Kasumi-1 (cell line): ENCODE measurements at places on chromosomes 7 and 10.

DNA sequence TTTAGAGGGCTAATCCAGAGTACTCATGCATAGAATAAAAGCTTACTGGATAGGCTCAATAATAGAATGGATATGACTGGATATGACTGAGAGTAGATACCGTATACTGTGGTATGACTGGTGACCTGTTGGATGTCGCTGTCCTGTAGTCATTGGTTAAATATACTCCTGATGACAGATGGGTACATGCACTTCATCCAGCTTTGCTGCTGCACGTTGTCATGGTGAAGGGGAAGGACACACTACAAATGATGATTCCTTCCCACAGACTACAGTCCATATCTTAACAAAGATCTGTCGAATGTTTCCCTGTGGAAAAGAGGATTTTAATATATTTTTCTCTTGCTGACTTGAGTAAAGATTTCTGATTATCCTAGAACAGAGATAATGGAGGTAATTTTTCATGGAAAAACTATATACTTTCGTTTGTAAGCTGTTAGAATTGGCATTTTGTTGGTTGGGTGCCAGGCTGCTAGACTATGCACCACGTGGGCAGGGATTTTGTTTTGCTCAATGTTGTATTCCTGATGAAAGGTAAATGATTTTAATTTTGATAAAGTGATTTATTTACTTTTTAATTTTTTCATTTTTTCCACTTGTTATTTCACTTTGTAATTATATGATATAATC lies 97.3 kb downstream of the PPP1R9A start:
- no peak for DNase-seq

GRCh38 chr7:24734306-24734705 lies 23.0 kb downstream of the GSDME start:
- DNase-seq, result no peak

DNA sequence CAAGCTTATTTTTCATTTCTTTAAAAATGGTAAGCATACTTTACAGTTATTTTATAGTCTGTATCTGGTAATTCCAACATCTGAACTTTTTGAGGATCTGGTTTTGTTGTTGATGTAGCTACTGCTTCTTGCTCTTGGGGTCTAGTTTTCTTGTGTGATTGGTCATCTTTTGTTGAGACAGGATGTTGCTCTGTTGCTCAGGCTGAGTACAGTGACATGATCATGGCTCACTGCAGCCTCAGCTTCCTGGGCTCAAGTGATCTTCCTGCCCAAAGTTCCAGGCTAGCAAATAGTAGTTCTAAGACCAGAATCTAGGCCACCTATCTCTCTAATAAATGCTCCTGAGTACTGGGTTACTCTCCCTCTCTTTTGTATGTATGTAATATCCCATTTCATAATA lies 75.7 kb downstream of the NRCAM start:
- no peak for DNase-seq

- no peak for DNase-seq
Measured at GRCh38 chr10:132967540-132967939, 25.2 kb upstream of the CFAP46 start.

- no peak for DNase-seq
Measured at GRCh38 chr7:96719164-96719563, 9.5 kb upstream of the SEM1 start.

DNA sequence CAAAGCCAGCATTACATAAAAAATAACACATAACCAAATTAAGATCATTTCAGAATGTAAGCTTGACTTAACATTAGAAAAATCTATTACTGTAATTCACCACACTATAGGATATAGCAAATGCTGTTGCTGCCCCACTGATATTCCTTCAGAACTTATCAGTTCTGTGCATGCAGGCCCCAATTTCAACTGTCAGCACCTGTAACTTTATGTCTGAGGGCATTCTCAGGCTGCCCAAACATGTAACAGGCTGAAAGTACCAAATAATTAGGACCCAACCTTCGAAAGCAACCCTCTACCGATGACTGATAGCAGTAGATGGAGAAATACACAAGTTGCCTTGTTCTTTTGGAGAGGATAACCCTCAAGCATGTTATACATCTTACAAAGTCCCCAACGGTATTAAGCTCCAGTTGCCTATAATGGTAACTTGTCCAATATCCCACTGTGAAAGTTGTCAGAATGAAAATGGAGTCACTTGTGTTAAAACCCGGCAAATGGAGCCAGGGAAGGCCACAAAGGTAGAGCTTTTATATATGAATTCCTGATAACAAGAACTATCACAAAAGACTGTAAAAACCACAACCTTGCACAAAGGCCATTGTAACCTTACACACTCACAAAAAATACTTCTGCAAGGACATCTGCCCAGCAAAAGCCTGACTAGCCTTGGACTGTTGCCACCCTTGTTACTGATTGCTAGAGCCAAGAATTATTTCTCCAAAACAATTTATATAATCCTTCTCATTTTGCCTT lies 66.9 kb upstream of the ZNF746 start:
- no peak for DNase-seq

DNA sequence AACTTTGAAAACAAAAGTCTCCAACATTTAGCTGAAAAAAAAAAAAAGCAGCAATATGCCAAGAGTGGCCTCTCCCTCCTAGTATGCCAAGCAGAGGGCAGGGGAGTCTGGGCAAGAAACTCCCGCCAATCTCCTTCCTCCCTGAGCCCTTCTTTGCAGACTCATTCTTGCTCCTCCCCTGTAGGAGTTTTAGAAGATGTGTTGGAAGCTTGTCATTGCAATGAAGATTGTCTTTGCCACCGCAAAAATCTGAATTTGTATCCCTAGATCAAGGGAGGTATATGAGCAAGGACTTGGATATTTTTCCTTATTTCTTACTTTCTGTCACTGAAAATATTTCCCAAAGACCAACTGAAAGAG lies 2.6 kb upstream of the TNS3 start:
- no peak for DNase-seq

- no peak for DNase-seq
Measured at GRCh38 chr7:136517971-136518370, 350.5 kb upstream of the CHRM2 start.

GRCh38 chr7:157610671-157611295 lies 274.0 kb downstream of the DNAJB6 start:
- no peak for DNase-seq

DNA sequence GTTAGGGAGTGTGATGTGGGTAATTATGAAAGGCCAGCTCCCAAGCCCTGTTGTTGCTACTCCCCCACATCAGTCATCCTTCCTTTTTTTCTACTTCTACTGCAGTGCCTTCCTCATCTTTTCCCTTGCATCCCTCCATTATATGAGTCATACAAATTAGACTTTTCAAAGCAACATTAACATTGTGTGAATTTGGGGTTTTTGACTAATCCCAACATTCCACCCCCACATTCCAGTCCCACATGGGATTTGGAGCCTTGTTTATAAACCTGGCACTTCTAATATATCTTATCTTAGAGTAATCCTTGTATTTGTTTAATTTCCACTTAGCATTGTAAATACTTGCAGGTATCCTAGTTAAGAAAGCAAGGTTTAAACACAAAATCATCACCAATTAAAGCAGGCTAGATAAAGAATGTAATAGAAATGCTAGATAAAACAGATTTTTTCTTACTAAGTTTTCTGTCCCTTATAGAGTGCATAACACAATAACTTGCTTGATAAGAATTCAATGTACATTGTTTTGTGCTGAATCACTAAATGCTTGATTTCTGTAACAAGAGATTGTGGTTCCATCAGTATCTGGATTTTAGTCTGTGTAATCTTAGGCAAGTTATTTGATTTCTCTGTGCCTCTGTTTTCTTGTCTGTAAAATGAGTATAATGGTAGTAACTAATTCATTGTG lies 165.8 kb downstream of the CFTR start:
- DNase-seq, result peak; percentile 31

DNA sequence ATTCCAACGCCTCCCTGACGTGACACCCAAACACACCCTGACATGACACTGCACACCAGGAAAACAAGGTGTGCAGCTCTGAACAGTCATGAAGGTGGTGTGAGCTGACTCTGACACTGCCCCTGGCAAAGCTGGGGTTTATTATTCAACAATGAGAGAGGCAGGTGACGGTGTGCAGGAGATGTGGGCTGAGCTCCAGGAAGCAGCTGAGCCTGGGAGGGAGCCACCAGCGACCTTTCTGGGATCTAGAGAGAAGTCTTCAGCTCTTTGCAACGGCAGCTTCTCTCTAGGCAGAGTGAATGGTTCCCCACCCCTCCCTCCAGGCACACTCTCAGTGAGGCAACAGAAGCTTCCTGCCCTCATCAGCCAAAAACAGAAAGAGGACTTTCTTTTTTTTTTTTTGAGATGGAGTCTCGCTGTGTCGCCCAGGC lies 65.6 kb downstream of the SH3PXD2A start:
- DNase-seq, result peak; percentile 53

DNA sequence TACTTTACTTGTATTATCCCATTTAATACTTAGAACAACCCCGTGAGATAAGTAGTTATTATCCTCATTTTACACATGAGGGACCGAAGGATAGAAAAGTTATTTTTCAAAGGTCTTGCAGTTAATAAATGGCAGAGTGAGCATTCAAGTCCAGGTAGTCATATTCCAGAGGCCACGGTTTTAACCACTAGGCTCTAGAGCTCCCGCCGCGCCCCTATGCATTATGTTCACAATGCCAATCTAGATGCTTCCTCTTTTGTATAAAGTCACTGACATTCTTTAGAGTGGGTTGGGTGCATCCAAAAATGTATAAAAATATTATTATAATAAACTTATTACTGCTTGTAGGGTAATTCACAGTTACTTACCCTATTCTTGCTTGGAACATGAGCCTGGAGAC lies 11.4 kb upstream of the CFAP69 start:
- no peak for DNase-seq

GRCh38 chr10:126250045-126250444 lies 138.2 kb downstream of the ADAM12 start:
- DNase-seq, result no peak

DNA sequence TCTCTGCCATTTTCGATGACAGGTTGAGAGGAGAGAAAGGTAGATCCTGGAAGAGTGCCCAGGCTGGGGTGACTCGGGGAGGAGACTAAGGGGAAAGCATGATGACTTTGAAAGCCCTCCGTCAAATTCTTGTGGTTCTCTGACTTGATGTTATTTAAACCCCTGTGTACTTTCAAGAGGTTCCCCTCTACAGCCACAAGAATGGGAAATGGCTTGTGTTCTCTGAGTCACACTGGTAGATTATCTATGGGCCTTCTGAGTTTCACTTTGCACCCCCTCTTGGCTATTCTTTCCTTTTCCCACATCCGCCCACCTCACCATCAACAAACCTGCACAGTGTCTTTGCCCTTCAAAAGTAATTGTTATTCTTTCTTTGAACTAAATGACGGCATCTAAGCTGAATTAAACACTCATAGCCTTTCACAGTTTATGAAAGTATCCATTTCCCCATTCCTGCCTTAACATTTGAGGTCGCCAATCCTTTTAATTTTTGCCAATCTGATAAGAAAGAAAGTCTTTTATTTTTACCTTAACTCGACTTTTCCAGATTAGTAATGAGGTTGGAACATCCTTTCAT lies 24.1 kb downstream of the PRF1 start:
- DNase-seq, result peak; percentile 51

GRCh38 chr7:27808626-27809025 lies 68.7 kb downstream of the TAX1BP1 start:
- DNase-seq, result no peak

GRCh38 chr10:33272635-33273034 lies 61.8 kb downstream of the NRP1 start:
- DNase-seq, result no peak

- DNase-seq, result no peak
Measured at GRCh38 chr7:69115788-69116187, 482.5 kb upstream of the AUTS2 start.

DNA sequence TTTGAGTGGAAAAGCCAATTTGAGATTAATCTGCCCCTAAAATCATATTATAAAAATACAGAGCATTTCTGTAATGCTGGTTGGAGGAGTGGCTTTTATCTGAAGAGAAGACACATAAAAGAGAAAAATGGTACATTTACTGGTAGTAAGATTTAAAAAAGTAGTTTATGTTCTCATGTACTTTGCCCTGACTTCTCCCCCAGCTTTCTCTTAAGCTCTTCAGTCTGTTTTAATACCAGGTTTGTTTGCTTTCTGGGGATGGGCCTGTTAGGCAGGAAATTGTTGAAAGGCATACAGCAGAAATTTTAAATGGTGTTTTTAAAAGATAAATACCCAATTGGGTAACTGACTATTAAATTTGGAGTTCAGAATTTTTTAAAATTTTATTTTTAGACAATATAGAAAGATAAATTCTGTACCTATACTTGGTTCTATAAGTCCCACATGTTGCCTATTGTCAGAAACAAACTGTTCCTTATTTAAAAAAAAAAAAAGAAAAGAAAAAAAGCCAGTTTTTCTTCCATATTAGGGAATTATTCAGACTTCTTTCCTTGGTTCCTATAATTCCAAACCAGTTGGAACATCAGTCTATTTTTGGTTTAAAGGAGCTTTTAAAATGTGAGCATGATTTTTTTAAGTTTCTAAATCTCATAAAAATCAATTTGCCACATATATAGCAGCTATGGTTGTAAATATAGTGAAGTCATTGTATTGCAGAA lies 136.6 kb downstream of the ARID5B start:
- no peak for DNase-seq

DNA sequence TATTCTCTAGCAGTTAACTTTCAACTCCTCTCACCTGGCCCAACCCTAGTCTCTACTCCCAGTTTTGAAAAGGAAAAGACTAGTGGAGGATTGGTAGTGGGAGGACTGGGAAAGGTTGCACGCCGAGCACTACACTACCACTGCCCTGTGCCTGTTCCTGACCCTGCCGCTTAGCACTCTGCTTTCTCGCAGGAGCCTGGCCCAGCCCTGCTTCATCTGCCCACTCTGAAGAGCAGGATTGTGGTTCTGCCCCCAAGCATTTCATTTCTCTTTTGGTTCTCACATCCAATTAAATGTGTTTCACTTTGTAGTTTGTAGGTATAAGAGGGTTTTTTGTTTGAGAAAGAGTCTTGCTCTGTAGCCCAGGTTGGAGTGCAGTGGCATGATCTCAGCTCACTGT lies 31.5 kb upstream of the RBM20 start:
- no peak for DNase-seq

DNA sequence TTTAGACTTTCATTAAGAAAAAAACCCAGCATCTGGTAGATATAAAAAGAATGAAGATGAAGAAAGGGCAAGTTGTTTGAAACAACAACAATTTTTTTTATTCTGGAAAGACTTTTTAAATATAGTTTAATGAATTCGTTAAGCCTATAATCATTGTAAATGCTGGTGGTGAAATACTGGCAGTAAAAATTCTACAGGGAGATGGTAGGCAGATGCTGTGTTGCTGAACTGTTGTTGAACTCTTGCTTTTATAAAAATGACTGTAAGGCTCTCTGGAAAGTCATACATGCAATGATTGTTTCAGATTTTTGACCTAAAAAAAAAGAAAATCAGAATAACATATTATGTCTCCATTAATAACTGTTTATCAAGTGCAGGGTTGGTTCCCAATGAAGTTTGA lies 39.0 kb downstream of the SCIN start:
- DNase-seq, result no peak

- no peak for DNase-seq
Measured at GRCh38 chr7:80827239-80827633, 91.6 kb downstream of the SEMA3C start.

GRCh38 chr10:44352316-44353127 lies 32.4 kb downstream of the CXCL12 start:
- DNase-seq, result peak; percentile 22

- no peak for DNase-seq
Measured at GRCh38 chr10:53646525-53646924, 873.9 kb upstream of the MBL2 start.

GRCh38 chr7:92289321-92289720 lies 43.5 kb downstream of the ANKIB1 start:
- DNase-seq, result no peak

GRCh38 chr10:132899054-132899750 lies 43.2 kb downstream of the CFAP46 start:
- no peak for DNase-seq

- no peak for DNase-seq
Measured at GRCh38 chr7:8443576-8444467, 10.4 kb downstream of the NXPH1 start.
